ENCODE measurements at places on chromosomes 12 and 14.

DNA sequence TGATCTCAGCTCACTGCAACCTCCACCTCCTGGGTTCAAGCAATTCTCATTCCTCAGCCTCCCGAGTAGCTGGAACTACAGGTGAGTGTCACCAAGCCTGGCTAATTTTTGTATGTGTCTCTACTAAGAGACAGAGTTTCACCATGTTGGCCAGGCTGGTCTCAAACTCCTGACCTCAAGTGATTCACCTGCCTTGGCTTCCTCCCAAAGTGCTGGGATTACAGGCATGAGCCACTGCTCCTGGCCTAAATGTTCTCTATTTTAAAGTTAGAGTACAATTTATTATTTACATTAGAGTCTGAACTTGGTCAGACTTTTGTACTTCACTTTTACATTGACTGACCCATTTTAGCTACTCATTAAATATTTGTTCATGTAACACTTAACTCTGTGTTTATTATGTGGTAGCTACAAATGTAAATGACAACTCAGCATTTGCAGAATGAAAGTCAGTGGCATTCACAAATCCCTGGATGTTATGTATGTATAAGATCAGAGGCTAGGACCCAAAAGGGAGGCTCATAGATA lies 409.6 kb downstream of the APAF1 start:
- DNase-seq: no peak

- peak; percentile 81 for DNase-seq
These were observed at the start of the genes GATC and TRIAP1 for GRCh38 chr12:120445911-120446843. GATC (plus strand) TSS chr12:120446444; CDS start chr12:120446481, 37 bp downstream. TRIAP1 (minus strand) TSS chr12:120446384; CDS start chr12:120446372, 12 bp downstream.

GRCh38 chr12:3461391-3461790 lies 29.6 kb upstream of the PRMT8 start:
- DNase-seq: no peak

- DNase-seq: no peak
These were observed at the start of gene DBX2 for GRCh38 chr12:45050751-45051571. DBX2 (minus strand) TSS chr12:45051099; CDS start chr12:45050927, 172 bp downstream.

GRCh38 chr12:67154901-67155300 lies 114.3 kb upstream of the CAND1 start:
- no peak for DNase-seq

DNA sequence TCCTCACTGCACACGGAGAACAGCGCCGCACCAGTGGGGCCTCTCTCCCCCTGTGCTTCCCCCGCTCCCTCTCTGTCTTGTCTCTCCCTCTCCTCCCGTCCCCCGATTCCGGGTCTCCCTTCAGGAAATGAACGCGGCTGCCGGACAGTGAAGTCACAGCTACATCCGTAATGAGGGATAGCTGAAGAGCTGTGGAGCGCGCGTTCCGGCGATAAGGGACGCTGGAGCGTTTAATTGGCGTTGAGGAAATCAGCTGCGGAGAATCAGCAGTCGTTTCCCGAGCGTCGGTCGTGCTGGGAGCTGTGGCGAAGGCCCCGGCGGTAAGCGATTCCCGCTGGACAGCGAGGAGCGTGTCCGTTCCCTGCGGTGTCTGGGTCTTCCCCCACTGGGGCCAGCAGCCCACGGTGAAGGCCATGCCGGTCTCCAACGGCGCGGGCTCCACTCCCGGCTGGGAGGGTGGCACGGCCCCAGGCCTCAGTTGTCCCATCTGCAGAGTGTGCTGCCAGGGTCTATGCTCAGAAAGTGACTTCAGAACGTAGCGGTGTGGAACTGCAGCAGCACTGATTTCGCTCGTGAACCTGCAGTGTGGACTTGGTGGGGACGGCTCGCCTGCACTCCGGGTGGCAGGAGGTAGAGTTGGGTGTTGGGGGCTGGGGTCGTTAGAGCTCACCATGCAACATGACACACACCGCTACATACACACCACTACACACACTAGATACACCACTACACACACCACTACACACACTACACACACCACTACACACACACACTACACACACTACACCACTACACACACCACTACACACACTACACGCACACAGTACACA lies 10.9 kb downstream of the NOC4L start:
- DNase-seq: no peak

- no peak for DNase-seq
These were observed 51.6 kb downstream of the ARID2 start for GRCh38 chr12:45781080-45781479.

- DNase-seq: no peak
These were observed 1.6 kb upstream of the RBMS2 start for GRCh38 chr12:56520048-56520447.

- DNase-seq: no peak
These were observed 13.2 kb upstream of the MAP1LC3B2 start for GRCh38 chr12:116545936-116546335.

DNA sequence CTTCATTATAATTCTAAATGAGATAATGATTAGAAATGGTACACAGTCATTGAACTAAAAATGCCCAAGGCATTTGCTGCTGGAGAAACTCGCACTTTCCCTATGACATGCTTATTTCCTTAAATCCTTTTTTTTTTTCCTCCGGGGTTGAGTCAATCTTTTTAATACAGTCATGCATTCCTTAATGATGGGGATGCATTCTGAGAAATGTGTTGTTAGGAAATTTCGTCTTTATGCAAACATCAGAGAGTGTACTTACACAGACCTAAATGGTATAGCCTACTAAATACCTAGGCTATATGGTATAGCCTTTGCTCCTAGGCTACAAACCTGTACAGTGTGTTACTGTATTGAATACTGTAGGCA lies 29.8 kb upstream of the DACT1 start:
- DNase-seq: no peak

GRCh38 chr12:64983771-64984278 lies 137.3 kb downstream of the WIF1 start:
- DNase-seq: no peak

DNA sequence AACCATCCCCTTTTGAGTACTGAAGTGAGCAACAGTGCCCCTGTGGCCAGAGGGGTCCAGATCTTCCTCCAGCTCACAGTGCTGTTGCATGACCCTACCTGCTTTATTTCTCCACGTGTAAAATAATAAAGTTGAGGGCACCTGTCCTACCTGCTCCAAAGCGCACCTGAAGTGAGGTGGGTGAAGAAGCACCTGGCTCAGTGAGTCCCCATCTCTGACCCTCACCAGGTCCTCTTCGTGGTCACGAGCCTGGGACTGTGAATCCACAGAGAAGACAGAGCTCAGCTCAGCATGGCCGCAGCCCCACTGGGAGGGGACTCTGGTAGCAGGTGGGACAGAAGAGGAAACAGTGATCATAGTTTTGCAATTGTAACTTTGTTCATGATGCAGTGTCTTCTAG lies 976.7 kb upstream of the TMEM132C start:
- DNase-seq: no peak

- no peak for DNase-seq
These were observed 79.2 kb downstream of the B4GALNT3 start for GRCh38 chr12:538731-539539.

GRCh38 chr14:68476212-68477109 lies 316.4 kb downstream of the ZFP36L1 start:
- no peak for DNase-seq

- DNase-seq: no peak
These were observed 10.2 kb downstream of the PZP start for GRCh38 chr12:9198012-9198411.

DNA sequence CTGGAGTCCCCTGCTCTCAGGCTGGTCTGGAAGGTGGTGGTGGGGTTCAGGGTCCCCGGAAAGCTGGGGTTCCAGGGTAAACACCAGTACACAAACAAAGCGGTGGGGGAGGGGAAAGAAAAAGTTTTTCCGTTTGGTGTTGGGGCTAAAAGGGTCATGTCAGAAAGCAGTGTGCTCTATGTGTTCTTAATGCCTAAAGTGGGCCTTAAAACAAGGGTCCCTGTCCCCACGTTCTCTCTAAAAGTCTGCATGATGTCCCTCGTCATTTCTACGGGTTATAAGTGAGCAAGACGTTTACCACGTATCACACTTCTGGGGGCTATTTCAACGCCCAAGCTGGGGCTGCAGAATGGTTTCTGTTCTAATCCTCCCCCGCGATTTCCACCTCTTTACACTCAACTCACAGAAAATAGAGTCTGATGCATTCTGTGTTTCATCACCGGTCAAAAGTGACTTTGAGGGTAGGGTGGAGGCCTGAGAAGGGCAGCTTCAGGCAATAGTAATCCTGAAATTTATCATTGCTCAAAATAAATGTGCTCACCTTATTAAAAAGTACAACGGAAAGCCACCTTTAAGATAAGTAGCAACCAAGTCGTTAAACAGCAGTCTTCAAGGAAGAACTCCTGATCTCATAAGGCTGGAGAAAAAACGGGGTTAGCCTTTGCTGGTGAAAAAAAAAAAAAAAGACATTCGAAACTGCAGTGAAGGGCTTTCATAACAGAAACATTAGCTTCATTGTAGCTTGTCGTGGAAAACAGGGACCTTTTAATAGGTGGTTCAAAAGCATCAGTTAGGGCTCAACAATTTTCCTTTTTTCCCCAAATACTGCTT lies 63.9 kb upstream of the PTGR2 start:
- peak; percentile 41 for DNase-seq

DNA sequence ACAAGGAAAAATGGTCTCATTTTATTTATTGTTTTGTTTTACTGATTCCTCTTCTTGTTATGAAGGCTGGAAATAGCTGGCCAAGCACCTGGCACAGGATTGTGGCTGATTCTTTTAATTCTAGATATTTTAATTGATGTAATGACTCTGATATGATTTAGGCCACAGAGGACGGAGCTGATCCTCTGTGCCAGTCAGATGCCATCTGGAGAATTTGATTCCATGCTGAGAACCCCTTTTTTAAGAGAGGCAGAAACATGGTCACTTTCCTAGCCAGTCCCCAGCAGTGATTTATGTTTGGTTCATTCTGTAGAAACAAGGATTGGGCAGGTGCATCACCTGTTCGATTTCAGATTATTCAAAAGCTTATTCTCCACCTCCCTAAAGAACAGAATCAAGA lies 77.6 kb downstream of the STAB2 start:
- no peak for DNase-seq

DNA sequence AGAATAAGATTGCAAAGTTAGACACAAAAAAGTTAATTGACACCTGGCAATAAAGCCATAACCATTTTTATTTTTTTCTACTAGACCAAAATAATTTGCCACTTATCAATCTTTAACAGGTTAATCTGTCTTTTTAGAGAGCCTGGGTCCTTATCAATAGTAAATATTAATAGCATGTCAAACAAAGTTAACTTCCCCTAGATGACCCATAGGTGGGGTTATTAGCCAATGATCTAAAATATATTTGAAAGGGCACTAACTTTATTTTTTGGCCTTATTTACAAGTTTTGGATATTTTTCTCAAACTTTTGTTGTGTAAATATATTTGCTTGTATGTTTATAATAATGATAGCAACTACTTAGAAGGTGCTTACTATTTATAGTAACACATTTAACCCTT lies 3.9 kb downstream of the ANKRD33 start:
- no peak for DNase-seq

DNA sequence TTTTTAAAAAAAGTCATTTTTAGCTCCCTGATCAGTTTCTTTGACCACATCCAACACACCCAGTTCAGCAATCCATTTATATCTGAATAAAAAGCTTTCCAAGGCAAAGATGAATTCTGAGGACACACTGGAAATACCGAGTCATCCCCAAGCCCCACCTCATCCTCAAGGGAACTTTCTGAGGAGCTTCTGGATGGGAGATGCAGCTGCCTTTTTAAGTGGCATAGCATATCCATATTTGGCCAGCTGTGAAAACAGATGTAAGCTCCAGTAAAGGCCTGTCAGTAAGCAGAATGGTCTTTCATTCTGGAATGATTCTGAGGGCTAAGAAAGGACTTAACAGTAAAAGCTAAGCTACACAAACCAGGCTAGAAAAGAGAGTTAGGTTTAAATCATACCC lies 18.4 kb downstream of the ZFYVE1 start:
- DNase-seq: no peak

DNA sequence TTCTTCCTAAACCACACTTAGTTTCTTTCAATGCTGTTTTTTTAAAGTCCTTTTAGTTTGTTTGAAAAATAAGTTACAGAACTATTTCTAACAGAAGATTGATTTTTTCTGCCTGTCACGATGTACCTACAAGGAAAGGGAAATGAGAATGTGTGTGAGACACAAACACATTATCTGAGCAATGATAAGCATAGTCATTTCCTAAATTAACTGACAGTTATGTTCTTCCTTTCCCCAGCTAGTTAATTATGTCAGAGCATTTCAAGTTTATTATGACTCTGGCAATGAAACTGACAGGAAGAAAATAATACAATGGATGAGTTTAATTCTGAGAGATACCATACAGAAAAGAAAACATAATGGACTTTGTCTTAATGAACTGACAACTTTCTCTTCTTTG lies 21.3 kb upstream of the LDHB start:
- DNase-seq: no peak

- DNase-seq: no peak
These were observed 73.9 kb upstream of the TBX5 start for GRCh38 chr12:114479831-114480230.

DNA sequence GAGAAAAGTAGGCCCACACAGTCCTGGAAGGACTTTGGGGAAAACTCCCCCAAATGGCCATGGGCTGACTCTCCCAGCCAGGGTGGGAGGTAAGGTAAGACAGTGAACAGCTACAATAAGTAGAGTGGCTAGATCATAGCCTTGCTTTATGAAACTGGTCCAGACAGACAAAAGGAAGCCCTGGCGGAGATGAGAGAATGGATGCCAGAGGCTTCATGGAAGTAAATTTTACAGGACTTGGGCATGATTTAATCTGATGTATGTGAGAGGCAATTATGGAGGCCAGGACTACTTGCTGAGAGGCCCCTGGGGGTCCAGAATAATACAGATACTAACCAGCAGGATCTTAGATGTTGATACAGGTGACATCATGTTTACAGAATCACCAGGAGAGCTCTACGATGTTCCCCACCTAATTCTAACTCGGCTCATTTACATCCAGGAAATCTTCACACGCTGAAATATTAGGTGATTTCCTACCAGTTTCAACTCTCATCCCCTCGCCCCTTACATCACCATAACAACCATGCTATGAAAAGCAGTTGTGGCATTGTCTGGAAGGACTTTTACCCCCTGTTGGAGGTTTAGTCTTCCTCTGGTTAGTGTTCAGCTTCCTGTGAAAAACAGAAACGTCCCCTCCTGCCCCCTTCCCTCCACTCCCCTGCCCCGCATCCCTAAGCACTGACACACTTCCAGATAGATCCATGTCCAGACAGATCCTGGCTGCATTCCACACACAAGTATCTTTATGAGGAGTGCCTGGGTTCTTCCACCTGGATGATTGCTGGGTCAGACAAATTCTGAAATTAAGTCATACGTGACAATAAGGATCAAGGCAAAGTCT lies 39.5 kb upstream of the NT5DC3 start:
- DNase-seq: no peak

DNA sequence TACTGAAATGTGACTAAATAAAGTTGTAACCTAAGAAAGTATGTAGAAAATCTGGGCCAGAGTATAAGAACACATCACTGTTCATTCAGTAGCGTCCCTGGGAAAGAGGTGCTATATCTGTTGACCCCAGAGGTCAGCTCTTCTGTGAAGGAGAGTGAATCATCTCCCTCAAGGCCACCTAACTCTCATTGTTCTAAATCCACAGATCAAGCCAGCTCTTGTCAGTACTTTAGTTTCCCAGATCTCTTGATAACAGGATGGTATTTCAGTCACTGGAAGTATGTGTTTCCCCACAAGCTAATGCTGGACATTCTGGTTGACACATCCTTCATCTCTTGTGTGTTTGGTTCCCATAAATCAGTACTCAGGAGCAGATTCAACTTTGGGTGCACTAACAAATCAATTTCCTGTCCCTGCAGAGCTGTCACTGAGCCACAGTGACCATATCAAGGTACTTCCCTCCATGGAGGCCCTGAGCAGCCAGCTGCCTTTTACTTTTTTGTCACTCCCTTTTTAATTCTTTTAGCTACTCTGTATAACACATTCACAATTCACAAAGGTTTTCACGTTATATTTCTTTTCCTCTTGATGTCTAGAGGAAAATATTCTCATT lies 7.8 kb downstream of the KRT1 start:
- DNase-seq: no peak

GRCh38 chr14:57559576-57559975 lies 65.9 kb upstream of the CCDC198 start:
- DNase-seq: no peak
